Pons (tissue), 1 donor: ENCODE measurements at places on chromosomes 5 and 9.

- no peak for DNase-seq
These were observed 354.2 kb downstream of the ARL15 start for GRCh38 chr5:53956196-53956595.

DNA sequence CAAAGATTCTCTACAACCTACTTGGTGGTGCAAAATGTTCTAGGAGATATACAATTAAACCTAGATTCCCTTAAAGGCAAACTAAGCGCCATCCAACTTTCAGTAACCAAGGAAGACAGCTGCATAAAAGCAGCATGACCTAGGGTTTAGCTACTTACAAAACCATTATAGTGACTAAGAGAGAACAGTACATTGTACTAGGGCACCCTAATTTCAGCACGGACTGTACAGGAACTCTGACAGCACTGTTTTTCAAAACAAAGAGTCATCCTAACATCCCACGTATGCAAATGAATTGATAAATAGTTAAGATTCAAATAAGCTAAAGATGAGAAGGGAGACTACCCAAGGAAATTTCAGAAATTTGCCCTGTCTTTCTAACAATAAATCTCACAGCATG is 30.0 kb downstream of the STRBP start:
- DNase-seq = no peak

DNA sequence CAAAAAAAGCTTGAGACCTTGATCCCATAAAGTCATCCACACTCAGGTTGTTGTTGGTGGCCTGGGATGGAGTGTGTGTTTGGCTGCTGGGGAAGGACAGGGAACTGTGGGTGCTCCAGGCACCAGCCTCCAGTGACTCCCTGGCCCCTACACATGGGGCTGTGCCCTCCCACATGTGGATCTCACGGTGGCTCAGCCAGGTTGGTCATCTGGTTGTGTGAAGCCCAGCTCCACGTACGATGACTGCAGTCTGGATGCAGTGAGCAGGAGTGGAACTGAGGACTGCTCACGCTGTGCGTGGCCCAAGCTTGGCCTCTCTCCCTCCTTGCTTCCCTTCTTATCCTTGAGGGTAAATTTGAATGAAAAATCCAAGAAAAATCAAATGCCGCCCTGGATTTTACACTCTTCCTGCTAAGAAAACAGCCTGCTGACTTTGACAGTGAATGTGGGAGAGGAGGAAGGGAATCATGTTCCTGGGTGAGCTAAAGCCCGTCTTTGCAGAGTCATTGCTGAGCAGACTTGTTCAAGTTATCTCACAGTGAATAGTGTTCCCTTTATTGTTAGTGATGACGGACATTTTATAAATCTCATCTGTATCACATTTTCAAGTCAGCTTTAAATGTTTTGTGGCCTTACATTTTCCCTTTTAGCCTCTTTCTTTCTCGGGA is 65.1 kb upstream of the CACNA1B start:
- DNase-seq = no peak

GRCh38 chr9:127154390-127155191 is 32.2 kb upstream of the ANGPTL2 start:
- peak; percentile 92 for DNase-seq

DNA sequence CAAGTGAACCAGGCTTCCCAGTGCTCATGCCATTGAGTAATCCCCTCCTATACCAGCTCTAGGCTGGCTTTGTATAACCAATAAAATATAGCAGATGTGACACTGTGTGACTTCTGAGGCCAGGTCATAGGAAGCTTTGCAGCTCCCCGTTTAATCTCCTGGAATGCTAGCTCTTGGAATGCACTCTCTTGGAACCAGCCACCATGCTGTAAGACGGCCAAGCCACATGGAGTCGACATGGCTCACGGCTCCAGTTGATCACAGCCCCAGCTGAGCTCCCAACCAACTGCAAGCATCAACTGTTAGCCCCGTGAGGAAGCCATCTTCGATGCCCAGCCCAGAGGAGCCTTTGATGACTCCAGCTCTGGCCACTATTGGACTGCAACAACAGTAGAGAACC is 74.5 kb downstream of the SH3TC2 start:
- no peak for DNase-seq

- DNase-seq = no peak
These were observed 37.0 kb downstream of the CXXC5 start for GRCh38 chr5:139684881-139685749.

DNA sequence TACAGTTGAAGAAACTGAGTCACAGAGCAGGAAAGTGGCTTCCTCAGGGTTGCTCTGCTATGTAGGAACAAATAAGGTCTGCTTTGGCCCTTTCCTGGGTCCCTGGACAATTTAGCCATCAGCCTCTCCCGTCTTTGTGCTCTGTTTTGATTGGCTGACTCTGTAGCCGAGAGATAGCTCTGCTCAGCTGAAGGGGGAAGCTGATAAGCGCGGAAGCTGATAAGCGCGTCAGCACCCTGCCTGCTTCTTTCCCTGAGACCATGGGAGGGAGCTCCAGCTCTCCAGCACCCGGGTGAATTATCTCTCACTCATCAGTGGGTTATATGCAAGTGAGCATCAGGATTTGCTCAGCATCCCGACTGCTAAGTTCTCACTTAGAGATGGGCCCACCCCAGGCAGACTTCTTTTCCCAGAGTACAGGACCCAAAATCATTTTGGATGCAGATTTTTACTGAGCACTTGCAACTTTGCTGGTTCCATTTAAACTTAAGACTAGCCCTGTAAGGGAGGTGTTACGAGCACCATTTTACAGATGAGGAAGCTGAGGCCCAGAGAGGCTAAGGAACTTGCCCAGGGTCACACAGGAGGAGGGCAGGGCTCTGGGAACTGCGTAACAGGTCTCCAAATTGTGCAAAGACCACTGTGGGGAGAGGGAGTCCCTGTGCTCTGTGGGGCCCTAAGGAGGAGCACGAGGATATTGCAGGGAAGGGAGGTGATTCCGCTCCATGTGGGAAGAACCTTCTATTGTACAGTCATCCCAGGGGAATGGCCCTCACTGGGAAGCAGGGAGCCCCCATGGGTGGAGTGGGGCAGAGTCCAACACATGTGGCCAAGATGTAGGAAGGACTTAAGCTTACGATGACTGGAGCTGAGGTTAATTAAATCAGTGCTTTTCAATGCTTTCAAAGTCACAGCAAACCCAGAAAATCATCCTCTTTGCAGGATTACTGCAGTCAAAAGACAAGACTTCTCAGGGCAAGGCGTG is 83.7 kb upstream of the ORM1 start:
- DNase-seq = no peak

DNA sequence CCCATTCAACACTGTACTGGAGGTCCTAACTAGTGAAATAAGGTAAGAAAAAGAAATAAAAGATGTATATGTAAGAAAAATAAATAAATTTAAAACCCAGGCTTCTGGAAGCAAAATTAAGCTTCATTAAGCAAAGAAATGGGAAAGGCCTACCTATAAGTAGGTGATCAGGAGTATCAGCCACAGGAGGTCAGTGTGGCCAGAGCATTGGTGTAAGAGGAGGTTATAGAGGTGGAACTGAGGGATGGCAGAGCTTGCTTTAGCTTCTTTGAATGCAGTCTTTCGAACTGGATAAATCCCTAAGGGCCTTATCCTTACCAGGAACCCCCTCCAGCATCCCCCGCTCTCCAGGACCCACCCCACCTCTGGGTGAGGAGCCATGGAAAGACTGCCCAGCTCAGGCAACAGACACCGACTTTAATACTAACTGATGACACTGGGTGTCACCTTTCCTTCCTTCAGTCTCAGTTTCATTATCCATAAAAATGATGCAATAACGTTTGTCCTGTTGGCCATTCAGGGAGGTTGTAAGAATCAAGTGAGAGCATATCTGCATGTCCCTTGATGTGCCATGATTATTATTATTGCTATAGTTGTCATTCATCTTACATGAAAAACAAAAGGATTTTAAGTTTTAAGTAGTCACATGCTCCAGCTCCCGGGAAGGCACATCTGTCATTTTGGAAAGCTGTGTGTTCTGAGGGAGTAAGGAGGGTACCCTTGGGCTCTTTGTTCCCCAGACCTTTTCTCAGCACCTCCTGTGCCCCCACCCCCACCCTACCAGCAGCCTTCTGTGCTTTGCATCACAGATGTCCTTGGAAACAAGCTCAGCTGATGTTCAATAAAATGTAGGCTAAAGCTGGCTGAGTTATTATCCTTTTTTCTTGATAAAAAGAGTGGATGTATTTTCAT is 50.8 kb upstream of the CTNNA1 start:
- DNase-seq = no peak

- no peak for DNase-seq
These were observed 133.9 kb downstream of the ADCY2 start for GRCh38 chr5:7529880-7530279.

DNA sequence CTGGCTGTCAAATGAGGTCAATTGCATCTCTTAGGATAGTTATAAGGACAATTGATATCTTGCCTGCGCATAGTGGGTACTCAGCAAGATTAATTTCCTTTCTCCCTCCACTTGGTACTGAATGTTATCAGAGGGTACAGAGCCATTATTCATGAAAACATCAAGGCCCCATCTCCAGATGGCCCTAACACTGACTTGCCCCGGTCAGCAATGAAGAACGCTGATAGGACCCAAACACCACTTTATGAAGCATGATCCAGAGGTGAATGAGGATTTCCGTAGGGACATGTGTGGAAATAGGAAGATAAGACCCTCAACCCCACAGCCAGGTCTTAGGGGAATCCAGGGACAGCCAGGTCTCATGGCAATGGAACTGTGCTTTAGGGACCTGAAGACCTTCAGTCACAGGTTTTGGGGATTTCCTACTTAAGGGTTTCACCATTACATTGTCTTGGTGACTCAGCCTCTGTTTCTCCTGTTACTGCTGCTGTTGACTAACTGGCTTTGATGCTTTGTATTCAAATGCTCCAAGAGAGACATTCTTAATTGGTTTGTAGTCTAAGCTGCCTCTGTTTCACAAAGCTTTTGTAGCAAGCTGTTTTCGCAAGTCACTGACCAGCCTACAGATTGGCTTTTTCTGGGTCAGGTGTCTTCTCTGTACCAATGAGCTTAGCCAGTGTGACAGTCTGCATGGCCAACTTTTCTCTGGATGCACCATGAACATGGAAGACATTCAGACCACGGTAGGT is 35.3 kb upstream of the IQGAP2 start:
- no peak for DNase-seq

- DNase-seq = peak; percentile 61
These were observed 158.6 kb downstream of the RFX3 start for GRCh38 chr9:3367185-3367584.

GRCh38 chr9:128142596-128142995 is 6.7 kb upstream of the LCN2 start:
- DNase-seq = no peak

DNA sequence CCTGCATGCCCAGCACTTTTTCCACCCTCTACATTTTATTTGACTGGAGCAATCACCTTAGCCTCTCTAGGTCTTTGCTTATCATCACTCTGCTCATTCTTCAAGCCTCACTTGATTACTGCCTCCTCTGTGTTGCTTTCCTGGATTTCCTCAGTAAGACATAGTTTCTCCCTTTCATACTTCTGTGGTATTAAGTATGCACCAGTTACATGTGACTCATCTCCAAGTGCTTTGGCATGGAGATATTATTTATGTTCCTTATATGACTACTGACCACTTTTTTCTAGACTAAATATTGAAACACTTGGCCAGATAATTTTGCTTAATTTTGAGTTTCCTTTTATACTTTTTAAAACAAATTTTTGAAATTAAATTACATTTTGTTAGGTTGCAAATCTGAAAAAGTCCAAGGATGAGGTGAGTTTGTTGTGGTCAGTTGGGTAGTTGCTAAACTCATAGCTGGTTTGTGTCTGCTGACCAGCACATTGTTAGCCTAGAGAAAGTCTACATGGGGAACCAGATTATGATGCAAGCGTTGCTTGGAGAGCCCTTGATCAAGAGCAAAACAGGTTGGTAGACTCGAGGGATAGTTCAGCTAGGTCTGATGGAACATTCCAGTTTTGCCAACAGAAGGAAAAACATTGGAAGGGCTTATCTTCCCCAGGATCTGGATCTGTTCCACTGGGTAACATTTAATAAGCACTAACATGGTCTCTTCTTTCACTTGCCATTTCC is 140.2 kb downstream of the TMC1 start:
- no peak for DNase-seq

DNA sequence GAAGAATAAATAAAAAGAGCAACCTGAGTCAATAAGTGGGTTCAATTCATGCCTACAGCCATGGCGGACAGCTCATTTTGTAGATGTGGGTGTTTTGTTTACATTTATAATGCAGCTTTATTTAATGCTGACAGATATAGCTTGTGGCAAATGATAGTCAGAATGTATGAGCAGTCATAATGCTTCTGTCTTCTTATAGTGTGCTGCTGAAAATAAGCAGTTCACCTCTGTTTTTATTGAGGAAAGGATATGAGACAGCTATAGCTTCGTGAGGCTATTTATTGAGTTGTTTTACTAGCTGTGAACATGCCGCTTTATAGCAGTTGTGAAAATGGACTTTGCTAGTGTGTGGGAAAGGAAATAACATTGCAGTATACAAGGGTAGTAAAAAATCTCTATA is 147.4 kb downstream of the PBX3 start:
- DNase-seq = no peak

DNA sequence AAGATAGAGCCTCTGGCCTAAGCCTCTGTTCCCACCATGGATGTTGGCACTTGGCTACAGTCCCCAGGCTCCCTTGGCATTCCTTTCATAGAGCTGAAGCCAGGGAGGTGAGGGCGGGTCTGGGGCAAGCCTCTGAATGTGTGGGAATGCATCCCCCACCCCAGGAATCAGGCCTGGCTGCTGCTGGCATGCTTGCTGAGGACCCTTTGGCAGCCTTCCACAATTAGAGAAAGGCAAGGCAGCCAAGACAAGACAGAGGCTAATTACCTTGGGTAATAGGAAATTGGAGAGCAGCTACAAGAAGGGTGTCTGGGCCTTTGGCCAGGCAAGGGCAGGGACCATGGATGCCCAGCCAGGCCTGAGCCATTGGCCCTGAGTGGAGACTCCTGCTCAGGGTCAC is 204.4 kb upstream of the TRIM32 start:
- DNase-seq = peak; percentile 17

GRCh38 chr9:78365748-78366697 is 69.1 kb downstream of the PSAT1 start:
- peak; percentile 11 for DNase-seq

DNA sequence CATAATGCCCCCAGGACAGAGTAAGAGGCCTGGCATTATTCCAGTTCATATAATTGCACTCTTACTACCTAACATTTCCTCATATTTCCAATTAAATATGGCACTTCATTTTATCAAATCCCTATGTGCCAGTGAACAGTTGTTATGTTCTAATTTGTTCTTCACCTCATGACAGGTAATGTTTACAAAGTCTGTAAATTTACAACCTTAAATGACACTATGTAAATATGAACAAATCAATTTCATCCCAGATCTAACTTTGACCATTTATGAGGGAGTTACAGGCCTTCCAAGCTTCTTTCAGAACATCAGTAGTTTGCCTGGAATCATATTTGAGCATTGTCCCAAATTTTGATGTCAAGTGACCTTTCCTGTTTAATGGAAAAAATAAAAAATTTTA is 592.6 kb upstream of the CDH6 start:
- DNase-seq = no peak

DNA sequence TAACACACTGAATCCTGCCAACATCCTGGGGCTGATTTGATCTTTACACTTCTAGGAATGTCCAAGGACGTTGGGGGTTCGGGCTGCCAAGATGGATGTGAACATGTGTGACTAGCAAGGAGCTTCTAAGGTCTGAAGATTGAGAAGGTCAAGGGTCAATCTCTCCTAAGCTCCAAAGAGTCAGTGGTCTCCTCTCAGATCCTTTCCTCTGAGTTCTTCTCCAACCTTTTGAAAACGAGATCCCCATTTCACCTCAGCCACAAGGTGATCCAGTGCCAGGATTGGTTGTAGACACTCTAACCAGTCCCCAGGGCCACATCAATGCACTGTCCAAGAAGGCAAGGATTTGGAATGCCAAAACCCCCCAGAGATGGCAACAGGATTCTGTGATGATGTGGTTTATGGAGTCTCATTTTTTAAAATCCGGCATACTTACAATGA is 266.8 kb downstream of the NDUFS4 start:
- DNase-seq = no peak
